ENCODE measurements at places on chromosomes 5 and 9.

DNA sequence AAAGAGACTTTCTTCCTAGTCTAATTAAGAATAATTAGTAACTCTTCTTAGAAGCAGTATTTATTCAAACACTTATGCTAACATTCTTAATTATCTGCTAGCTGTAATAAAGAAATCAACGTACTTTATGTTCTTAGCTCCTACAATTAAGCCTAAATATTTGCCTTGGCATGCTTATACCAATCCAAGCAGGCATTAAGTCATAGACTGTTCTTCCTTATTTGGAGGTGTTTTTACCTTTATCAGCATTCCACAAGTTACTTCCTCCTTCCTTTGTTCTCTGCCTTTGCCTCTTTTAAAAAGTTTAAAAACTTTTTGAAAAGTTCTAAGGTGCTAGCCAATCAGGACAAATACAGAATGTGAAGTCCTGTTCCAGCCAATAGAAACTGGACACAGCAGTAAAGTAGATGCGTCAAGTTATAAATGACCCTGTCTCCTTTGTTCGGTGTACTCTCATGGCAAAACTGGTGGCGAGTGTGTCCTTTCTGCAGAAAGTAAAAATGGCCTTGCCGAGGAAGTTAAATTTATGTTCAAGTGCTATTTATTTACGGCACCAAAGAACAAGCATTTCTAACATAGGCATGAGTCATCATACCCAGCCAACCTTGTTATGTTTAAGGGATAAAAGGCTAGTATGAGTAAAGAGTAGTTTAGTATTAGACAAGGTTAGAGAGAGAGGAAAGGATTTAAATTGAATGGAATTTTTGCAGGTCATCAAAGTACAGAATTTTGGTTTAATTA is 58.6 kb downstream of the GPBP1 start:
- no peak for DNase-seq

GRCh38 chr5:31809050-31809870 is 170.3 kb downstream of the PDZD2 start:
- peak; percentile 42 for DNase-seq

- no peak for DNase-seq
These were observed 928 bp downstream of the MCTP1 start for GRCh38 chr5:95283761-95284571.

- no peak for DNase-seq
These were observed 11.4 kb upstream of the DAB2IP start for GRCh38 chr9:121640076-121640475.

DNA sequence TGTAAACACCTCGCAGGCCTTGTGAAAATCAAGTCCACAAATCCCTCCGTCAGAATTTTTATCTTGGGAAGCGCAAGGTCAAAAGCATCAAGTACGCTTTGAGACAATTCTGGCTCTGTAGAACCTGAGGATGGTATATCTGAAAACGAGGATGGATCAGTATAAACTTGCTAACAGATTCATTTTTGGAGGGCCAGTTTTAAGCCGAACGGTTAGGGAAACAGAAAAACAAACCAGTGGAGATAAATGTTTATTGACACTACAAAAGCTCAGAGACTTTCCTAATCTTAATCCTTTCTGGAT is 352 bp upstream of the PGGT1B start:
- no peak for DNase-seq

DNA sequence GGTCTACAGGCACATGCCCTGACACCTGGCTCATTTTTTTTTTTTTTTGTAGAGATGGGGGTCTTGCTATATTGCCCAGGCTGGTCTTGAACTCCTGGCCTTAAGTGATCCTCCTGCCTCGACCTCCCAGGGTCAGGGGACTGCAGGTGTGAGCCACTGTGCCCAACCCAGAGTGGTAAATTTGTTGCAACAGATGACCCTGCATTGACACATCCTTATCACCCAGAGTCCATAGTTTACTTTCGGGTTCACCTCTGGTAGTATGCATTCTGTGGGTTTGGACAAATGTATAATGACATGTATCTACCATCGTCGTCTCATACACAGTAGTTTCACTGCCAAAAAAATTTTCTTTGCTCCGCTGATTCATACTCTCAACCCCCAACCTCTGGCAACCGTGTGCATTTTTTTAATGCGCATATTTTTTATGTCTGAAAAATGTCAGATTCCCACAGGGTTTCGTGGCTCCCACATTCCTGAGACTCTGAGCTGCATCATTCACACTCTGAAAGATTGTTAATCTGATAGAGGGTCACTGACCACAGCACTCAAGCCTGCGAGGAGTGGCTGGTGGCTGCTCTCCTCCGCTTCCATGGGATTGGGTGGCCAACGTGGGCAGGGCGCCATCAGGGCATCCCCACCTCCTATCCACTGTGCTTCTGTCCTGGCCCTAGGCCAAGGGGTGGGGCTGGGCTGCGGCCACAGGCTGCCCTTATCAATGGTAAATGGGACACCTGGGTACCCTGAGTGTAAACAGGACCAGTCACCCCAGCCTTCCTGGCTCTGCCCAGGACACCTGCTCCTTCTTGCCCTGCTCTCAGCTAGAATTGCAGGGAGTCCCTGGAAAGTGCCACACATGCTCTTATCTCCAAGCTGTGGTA is 9.6 kb downstream of the NDST1 start:
- DNase-seq, result no peak

GRCh38 chr9:78963911-78964310 is 607.9 kb upstream of the TLE4 start:
- no peak for DNase-seq

- no peak for DNase-seq
These were observed 255.3 kb upstream of the KLF4 start for GRCh38 chr9:107744873-107745272.

- DNase-seq, result no peak
These were observed 1.2 kb upstream of the TBCA start for GRCh38 chr5:77777281-77777892.

DNA sequence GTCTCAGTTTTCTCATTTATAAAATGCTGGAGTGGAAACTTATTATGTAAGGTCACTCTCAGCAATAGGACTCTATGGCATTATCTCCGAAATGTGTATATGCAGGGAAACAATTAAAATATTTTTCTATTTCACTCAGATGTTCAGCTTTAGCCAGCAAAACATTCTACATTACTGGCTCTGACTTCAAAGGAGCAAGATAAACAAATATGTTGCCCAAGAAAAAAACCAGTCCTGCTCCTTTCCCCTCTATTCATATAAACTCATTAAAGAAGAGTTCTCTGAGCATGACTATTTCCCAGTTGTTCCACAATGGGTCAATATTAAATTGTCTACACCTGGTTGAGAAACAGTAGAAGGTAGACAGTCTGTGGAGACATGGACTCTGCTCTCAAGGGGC is 155.0 kb downstream of the NPR3 start:
- DNase-seq, result no peak

DNA sequence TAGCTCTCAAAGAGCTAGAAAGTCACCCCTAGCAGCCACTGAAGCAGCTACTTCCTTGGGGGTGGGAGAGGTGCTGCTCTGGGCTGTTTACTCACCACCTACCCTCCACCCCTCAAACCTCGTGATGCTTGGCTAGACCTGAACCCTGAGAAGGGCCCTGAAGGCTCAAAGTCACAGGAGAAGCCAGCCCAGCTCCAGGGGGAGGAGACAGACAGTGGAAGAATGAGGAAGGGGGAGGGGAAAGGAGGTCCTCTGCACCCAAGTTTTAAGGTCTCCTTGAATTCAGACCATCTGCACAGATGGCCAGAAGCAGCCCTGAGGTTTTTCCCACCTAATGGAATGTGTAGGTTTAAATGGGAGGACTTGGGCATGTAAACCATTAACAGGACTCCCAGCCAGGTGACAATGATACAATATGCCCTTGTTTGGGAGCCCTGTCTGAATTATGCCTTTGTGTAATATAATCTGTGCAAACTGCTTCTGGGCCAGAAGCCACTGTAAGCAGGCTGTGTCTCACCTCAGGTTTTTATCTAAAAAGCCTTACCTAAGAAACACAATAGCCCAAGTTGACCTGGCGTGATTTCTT is 180.5 kb downstream of the PIK3R1 start:
- DNase-seq, result no peak

DNA sequence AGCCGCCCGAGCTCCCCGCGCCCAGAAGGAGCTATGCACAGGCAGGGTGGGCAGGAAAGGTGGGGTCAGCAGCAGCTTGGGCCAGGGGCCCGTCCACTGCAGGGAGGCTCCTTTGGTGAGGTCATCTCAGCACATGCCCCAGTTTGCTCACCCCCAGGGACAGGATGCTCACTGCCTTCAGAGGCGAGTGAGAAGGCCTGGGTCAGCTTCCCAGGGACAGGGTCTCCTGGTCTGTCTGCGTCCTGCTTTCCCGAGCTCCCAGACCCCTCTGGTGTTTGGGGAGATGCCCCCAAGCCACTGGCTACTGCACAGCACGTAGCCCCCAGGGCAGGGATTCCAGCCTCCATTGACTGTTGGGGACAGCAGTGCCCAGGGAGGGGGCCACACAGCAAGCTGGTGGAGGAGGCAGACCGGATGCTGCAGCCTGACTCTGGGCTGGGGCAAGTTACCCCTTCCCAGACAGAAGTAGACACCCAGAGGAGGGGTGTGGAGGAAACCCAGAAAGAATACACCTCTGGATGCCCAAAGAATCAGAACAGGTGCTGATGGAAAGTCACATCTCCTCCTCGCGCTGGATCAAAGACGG is 581 bp upstream of the SARDH start:
- no peak for DNase-seq

Measured in breast epithelium (tissue), 4 donors.